ENCODE measurements at places on chromosomes 5 and 9.

GRCh38 chr5:31850981-31851689 lies 212.2 kb downstream of the PDZD2 start:
- no peak for DNase-seq

DNA sequence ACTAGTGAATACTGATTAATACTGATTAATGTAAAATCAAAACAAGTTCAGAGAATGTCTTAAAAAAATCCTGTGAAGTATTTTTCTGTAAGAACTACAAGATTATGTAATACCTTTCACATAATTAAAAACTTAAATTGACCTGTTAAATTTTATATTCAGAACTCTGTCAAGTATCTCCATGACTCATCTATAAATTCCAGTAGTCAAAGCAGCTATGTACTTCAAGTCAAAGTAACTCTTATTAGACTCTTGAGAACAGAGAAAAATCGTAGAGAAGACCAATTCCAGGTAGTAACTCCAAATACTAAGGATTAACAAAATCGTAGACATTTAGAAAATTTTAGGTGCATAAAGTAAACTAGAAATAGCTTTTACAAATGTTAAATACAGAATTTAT lies 77.1 kb downstream of the HOMER1 start:
- DNase-seq, result no peak

DNA sequence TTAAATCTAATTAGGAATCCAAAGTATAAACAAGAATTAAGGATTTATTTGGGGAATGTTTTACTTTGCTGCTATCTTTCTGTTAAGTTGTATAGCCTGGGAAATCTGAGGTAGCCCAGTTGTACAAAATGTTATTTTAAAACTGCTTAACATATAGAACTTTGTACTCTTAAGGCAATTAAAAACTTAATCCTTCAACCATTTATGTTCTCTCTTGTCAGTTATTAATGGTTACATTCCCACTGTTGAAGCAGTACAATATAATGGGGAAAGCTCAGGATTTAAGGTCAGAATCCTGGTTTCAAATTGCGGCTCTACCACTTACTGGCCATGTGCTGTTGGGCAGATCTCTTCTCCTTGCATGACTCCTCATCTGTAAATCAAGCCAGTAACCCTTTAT lies 32.7 kb downstream of the FBXO38 start:
- no peak for DNase-seq

DNA sequence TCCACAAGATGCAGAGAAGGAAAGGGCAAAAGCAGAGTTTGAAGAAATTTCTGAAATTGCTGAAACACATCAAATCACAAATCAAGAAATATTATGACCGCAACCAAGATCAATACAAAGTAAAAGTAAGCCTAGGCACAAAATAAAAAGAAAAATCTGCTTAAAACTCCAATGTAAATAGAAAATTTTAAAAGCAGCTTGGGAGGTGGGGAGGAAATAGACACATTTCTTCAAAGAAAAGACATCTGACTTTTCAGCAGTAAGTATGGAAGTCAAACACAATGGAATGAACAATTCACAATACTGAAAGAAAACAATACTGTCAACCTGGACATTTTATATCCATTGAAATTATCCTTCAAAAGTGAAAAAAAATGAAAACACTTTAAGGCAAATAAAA lies 55.1 kb downstream of the HTR4 start:
- DNase-seq, result no peak

DNA sequence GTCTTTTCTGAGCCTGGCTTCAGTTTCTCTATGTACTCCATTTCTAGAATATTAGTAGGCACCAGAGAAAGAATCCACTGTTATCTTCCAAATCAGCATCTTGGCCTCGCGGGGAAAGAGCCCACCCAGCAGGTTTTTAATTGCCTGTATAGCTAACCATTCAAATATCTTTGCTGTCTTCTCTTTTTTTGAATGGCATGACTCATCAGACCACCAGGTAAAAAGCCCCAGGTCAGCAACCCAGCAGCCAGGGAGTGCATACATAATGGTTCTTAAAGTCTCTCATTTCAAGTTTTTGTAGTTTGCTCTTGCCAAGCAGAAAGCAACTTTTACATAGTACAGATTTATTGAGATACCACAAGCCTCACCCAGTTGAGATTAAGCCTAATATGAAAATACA lies 50.7 kb downstream of the TMEM167A start:
- no peak for DNase-seq

GRCh38 chr5:137939331-137939730 lies 50.1 kb downstream of the PKD2L2 start:
- DNase-seq, result no peak

DNA sequence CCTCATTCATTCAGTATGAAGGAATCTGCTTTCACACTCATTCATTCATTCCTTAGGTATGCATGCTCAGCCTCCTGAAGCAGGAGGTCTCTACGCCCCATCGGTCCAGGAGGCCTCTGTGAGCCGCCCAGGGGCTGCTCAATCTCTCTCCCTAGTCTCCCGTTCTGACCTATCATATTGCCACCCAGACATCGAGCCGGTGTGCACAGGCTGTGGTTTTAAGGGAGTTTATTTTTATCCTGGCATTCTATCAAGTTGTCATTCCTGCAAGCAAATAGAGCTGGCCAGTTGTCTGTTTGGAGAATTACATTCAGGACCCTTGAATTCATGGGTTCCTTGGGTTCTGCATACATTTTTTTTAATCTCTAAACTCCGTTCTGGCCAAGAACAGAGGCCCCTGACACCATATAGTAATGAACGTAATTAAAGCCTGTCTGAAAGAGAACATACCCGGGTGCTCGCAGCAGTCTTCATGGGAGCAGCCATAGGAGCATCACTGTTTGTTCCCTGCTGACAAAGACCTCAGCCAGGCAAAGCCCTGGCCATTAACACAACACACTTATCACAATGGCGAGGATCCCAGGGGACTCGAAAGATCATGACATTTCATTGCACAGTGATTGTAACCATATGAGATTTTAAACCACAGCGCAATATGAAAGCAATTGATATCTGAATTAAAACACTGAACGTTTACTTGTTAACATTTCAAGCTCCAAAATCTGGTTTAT lies 80.9 kb downstream of the ADAMTS16 start:
- no peak for DNase-seq

DNA sequence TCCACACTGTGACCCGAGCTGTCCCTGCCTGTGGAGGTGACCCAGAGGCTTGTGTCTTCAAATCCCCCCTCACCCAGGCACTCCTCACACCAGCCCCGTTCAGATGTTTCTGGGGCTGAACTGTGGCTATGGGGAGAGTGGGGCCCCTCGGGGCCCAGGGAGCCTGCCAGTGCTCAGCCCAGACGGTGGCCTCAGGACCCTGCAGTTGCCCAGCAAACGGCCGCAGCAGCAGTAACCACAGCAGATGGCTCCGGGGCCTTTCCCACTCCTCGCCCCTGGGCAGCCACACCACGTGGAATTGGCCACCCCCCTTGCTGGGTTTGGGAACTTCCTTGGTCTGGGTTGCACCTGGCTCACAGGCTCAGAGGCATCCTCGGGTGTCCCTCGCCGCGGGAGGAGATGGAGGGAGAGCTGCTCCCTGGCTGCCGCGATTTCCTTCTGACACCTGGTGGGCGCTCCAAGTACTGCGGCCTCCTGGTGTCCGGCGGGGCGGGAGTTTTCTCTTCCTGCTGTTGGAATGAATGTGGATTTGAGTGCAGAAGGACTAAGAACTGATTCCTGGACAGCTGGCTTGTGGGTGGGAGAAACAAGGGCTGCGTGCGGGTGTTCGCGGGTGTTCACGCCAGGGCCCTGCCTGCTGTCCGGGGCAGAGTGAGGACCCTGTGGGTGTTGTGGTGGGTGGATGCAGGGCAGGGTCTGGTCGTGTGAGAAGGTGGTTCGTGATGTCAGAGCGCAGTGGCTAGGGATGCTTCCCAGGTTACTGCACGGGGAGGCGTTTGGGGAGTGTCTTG lies 97.5 kb downstream of the COL5A1 start:
- peak; percentile 89 for DNase-seq

DNA sequence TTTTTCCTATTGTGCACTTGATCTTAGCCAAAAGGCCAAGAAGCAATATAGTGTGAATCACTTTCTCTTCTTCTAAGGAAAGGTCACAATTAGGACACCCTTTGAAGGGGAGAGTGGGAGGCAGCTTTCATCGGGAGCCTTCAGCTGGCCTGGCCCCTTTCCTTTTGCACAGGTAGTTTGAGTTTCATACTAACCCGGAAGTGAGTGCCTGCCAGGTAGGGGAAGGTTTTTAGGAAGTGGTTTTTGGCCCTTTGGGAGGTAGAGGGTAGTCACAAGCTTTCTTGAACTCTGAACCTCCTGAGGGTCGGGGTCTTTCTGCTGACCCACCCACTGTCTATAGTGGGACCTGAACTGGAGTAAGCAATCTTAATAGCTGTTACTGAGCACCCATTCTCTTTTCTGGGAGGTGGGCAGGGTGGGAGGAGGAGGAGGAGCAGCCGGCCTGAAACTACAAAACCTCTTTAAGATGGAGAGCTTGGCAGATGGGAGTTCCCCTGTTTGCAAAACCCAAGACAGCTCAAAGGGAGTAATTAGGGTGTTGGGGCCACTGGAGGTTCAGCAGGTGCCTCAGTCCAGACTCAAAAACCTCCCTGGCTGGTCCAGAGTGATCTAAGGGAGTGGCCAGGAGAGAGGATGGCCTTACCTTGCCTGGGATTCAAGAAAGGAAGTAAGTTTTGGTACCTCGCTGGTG lies 6.0 kb downstream of the LARP1 start:
- DNase-seq, result no peak

DNA sequence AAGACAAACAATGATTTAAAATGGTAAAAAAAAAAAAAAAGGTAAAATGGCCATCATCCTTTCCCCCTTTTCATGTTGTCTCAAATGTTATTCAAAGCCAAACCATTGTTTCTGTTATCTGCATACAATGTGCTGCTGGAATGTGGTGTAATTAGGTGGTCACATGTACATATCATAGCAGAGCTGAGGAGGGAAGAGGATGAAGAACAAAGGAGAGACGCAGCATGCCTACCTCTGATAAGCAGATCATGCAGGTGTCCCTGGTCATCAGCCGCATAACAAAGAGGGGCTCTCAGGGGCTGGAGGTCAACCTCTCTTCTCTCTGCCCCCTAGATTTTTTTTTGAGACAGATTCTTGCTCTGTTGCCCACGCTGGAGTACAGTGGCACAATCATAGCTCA lies 141.0 kb downstream of the CARTPT start:
- no peak for DNase-seq

DNA sequence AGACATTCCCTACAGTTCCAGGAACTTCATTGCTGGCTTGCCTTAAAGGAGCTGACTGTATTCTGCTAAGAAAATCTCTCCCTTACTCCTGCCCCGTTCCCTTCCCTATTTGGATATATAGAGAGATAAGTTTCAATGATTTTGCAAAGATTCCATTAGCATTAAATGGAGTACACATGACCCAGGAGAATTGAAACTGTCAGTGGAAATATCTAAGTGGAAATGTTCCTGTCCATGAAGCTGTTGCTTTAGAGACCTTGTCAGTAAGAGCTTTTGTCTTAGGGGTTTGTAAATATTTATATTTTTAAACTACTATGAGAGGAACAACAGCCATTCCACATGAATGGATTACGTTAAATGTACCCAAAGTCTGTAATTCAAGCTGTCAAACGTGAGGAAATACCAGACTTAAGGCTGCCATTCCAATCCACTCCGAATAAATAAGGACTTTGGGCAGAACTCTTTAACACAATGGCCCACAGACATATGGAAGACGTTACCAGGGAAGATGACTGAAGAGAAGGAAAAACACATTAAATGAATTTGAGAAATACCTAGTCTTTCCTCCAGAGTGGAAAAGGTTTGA lies 387.1 kb upstream of the PAPPA start:
- no peak for DNase-seq

All from COLO829 (cell line).